Pancreas (tissue), 10 donors: ENCODE measurements at places on chromosomes 16 and 17.

DNA sequence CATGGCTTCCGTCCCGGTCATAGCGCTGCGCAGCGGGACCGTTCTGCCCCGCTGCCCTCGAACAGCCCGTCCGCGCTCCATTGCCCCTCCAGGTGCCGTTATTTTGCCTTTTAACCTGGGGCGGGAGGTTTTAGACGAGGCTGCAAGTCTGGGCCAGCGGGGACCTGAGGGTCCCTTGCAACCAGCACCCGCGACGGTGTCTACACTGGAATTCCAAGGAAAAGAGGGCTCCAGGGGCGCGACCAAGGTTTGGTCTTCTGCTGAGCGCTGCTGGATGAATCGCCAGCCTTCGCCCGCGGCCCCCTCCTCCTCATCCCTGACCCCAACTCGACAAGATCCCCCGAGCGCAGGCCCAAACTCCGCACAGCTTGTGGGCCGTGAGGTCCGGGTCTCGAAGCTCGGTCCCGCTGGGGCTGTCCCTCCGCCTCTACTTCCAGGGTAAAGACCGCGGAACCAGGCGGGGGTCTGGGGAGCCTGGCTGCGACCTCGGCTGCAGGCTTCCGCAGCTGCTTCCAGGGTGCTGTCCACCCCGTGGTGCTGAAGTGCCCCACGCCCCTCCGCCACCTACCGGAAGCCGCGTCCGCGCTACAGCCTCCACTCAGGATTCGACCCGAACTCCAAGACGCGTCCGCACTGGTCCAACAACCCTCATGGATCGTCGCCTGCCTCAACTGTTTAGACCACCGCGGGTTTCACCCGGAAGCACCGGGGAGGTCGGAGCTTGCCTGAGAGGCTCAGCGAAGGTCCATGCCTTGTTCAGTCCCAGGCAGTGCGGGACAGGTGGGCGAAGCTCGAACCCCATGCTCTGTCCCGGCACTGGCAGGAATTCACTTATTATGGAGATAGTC, 10.1 kb upstream of the CA4 start:
- peak; percentile 61 for DNase-seq

GRCh38 chr17:47850373-47850691, 631 bp downstream of the SP6 start:
- DNase-seq, result no peak

- DNase-seq, result peak; percentile 91
Measured at GRCh38 chr17:37488607-37489196, 989 bp upstream of the DUSP14 start.

DNA sequence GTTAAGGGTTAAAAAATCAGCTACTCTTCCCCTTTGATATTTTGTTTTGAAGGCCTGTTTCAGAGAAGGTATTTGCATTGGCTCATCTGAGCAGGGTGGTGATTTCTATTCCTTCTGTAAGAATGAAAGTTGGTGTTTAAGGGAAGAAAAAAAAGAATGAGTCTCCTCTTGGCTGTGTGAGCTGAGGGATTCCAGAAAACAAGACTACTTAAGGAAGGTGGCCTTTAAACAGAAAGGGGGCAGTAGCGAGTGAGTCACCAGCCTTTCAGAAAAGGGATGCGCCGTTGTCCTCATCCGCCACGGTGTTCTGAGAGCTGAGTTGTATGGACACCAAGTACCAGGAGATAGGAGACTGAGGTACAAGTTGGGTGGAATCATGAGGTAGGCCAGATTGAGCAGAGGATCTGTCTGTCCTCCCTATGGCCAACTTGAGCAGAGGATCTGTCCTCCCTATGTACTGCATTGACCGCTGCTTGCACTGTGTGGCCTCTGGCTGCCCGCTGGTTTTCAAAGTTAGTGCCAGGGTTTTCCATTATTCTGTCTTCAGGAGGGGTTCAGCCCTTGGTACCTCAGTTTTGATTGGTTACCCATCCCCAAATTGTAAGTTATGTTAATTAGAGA, 8.2 kb downstream of the PRKCA start:
- no peak for DNase-seq
